Activated CD8-positive, alpha-beta memory T cell treated with anti-CD3 and anti-CD28 coated beads, Interleukin-2, amount 10 ng/mL, durations not matched to agents 7 days and 5 days (primary cell): ENCODE measurements at places on chromosomes 5 and 9.
A peak's percentile ranks its signal among the peaks of the same experiment; 100 is the strongest.

GRCh38 chr5:121503111-121503840 lies 348.4 kb upstream of the FTMT start:
- no peak overlapping the region for H3K4me3 ChIP-seq
- no peaks in the 10 kb centered on the region for H3K4me1 ChIP-seq
- no peaks in the 10 kb centered on the region for H3K27me3 ChIP-seq
- no peak overlapping the region for H3K27ac ChIP-seq

DNA sequence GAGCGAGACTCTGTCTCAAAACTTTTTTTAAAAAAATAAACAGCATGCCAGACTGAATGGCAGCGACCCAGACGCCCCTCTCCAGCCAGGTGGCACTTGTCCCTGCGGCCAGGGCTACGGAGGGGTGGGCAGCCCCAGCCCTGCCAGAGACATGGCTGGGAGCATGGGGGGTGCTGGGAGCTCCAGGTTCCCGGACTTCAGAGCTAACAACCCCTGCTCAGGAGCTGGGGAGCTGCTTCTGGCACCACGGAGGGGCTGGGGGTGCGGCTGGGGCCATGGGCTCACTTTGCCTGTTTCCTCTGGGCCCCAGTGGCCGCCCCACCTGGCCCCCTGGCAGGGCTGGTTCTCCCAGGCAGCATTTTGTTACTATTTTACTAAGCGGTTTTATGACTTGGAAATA lies 49.9 kb downstream of the SLC12A7 start:
- H3K4me3 ChIP-seq, result no peak overlapping the region
- no peaks in the 10 kb centered on the region for H3K36me3 ChIP-seq
- no peak for DNase-seq

GRCh38 chr5:181164076-181164952 lies 16.9 kb downstream of the OR2V2 start:
- peak overlapping the region; percentile 66 for H3K4me3 ChIP-seq
- peaks cover 52% of the 10 kb centered on the region for H3K27me3 ChIP-seq
- DNase-seq, result no peak
- peaks cover 72% of the 10 kb centered on the region for H3K4me1 ChIP-seq
- H3K27ac ChIP-seq, result peak overlapping the region; percentile 81
- H3K36me3 ChIP-seq, result no peaks in the 10 kb centered on the region

- no peak overlapping the region for H3K4me3 ChIP-seq
- H3K27ac ChIP-seq, result no peak overlapping the region
- no peak for DNase-seq
- H3K4me1 ChIP-seq, result no peaks in the 10 kb centered on the region
- H3K36me3 ChIP-seq, result no peaks in the 10 kb centered on the region
Measured at GRCh38 chr9:33637881-33638280, 113.8 kb downstream of the ANKRD18B start.

DNA sequence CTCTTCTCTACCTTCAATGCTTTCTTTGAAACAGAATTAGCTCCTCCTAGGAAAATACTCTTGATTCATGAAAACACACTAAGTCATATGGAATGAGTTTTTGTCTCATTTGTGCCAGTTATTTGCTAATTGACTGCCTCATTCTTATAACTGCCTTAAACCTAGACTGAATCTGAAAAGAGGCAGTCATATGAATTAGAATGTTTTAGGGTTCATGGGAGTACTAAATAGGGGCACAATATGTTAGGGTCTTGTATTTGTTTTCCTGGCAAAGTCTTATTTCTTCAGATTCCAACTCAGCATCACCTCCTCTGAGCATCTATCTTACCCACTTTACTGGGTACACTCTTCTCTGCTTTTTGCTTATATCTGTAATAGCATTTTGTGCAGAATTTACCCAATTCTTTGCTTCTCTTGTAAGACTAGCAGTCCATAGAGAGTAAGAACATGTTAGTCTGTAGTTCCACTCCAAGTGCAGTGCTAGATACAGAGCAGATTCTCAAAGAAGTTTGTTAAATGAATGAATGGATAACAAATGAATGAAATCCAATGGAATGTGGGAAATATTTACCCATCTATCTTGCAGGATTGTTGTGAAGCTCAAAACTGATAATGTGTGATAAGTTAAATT lies 43.9 kb upstream of the ALDH1A1 start:
- H3K27me3 ChIP-seq, result peaks cover 24% of the 10 kb centered on the region
- no peak overlapping the region for H3K4me3 ChIP-seq
- no peaks in the 10 kb centered on the region for H3K4me1 ChIP-seq
- no peak for DNase-seq
- H3K36me3 ChIP-seq, result no peaks in the 10 kb centered on the region

DNA sequence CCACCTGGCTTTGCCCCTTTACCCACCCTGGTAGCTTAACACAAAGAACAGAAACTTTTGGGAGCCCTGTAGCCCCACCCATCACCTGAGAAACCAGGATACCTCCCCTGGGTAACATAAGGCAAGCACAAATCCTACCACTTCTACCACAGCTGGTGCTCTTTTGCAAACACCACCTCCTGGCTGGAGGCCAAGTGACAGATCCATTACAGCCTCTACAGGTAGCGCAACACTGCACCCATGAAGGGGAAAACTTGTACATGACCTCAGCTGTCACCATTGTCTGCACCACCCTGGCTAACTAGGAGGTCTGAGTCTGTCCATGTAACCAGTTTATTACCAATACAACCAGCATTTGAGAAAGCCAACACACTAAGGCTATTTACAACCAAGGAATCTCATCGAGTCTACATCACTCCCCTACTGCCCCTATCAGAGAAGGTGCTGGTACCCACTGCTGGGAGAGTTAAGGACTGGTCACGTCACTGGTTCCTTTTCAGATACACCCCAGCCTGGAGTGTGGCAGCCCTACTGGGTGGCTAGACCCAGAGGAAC lies 128.6 kb downstream of the PJA2 start:
- no peak for DNase-seq
- H3K27ac ChIP-seq, result no peak overlapping the region
- H3K4me3 ChIP-seq, result no peak overlapping the region
- H3K36me3 ChIP-seq, result peaks cover 4% of the 10 kb centered on the region
- no peaks in the 10 kb centered on the region for H3K27me3 ChIP-seq

- peak overlapping the region; percentile 100 for H3K27ac ChIP-seq
- peak overlapping the region; percentile 96 for H3K4me3 ChIP-seq
- DNase-seq, result peak; percentile 79
- H3K36me3 ChIP-seq, result peaks cover 20% of the 10 kb centered on the region
- H3K4me1 ChIP-seq, result peaks cover 64% of the 10 kb centered on the region
Measured at GRCh38 chr5:139391570-139392323, 2.0 kb upstream of the MZB1 start.

GRCh38 chr9:82590845-82591244 lies 472.1 kb downstream of the RASEF start:
- no peaks in the 10 kb centered on the region for H3K27me3 ChIP-seq
- no peaks in the 10 kb centered on the region for H3K36me3 ChIP-seq
- no peak overlapping the region for H3K4me3 ChIP-seq
- H3K4me1 ChIP-seq, result no peaks in the 10 kb centered on the region

GRCh38 chr5:152556784-152557183 lies 151.7 kb upstream of the NMUR2 start:
- H3K36me3 ChIP-seq, result no peaks in the 10 kb centered on the region
- no peak overlapping the region for H3K27ac ChIP-seq
- DNase-seq, result no peak
- H3K4me1 ChIP-seq, result no peaks in the 10 kb centered on the region

GRCh38 chr9:125966466-125966865 lies 219.3 kb downstream of the PBX3 start:
- H3K4me1 ChIP-seq, result peaks cover 9% of the 10 kb centered on the region
- H3K27ac ChIP-seq, result no peak overlapping the region
- no peaks in the 10 kb centered on the region for H3K36me3 ChIP-seq
- DNase-seq, result no peak
- no peaks in the 10 kb centered on the region for H3K27me3 ChIP-seq
- H3K4me3 ChIP-seq, result no peak overlapping the region

- peaks cover 21% of the 10 kb centered on the region for H3K36me3 ChIP-seq
- no peak for DNase-seq
- no peak overlapping the region for H3K27ac ChIP-seq
- no peak overlapping the region for H3K4me3 ChIP-seq
Measured at GRCh38 chr9:112125951-112126388, 49.1 kb downstream of the SUSD1 start.

GRCh38 chr5:53820802-53821171 lies 260.3 kb downstream of the NDUFS4 start:
- H3K4me1 ChIP-seq, result peaks cover under 1% of the 10 kb centered on the region
- no peak for DNase-seq
- H3K27me3 ChIP-seq, result no peaks in the 10 kb centered on the region
- H3K4me3 ChIP-seq, result no peak overlapping the region

- H3K4me1 ChIP-seq, result peaks cover 30% of the 10 kb centered on the region
- no peak overlapping the region for H3K4me3 ChIP-seq
- H3K27me3 ChIP-seq, result no peaks in the 10 kb centered on the region
- peaks cover 7% of the 10 kb centered on the region for H3K36me3 ChIP-seq
- no peak for DNase-seq
Measured at GRCh38 chr5:96706433-96707111, 44.4 kb downstream of the CAST start.

DNA sequence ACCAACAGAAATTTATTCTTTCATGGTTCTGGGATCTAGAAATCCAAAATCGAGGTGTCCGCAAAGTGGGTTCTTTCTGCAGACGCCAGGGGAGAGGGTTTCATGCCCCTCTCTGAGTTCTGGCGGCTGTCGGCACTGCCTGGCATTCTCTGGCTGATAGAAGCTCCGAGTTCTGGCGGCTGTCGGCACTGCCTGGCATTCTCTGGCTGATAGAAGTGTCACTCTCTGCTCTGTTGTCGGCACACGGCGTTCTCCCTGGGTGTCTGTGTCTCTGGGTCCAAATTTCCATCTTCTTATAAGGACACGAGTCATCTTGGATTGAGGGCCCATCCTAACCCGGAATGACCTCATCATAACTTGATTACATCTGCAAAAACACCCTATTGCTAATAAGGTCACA lies 7.6 kb downstream of the GFI1B start:
- no peak overlapping the region for H3K4me3 ChIP-seq
- no peaks in the 10 kb centered on the region for H3K36me3 ChIP-seq
- H3K4me1 ChIP-seq, result no peaks in the 10 kb centered on the region
- H3K27me3 ChIP-seq, result peaks cover 38% of the 10 kb centered on the region

DNA sequence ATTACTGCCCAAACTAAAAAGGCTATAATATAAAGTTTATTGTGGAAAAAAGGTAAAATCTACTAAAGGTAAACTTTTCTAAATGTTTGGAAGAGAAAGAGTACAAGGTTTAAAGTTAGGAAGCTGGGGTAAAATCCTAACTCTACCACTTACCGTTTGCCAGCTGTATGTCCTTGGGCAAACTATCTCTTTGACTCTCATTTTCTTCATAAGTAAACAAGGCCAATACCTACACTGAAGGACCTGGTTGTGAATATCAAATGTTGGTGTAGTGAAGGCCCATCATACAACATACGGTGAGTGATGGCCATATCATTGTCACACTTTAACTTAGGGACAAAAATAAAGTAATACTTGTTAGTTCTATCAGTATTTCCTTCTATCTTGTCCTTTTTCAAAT lies 34.9 kb downstream of the ABHD17B start:
- H3K27ac ChIP-seq, result no peak overlapping the region
- H3K4me3 ChIP-seq, result no peak overlapping the region
- no peaks in the 10 kb centered on the region for H3K27me3 ChIP-seq
- H3K4me1 ChIP-seq, result peaks cover 2% of the 10 kb centered on the region
- no peak for DNase-seq

DNA sequence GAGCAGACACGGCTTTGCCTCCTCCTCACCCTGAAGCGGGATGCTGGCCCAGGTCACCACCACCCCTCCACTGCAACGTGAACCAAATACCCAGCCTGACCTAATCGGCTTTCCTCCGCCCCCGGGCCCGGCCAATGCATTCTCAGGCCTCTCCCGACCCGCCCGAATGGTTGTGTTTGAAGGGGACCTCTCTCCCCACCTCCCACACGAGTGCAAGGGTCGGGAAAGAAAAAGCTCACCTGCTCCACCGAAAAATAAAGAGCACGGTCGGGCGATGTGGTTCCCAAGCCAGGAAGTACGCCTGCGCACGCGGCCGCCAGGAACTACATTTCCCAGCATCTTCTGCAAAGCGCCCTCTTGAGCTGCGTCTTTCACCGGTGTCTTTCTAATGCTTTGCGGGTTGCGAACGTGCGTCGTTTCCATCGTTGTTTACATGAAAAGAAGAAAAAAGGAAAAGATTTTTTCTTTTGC lies at the start of gene ZNF883:
Gene ZNF883 (minus strand): TSS at position 282 of the 471 bp plus-strand sequence.
- H3K27ac ChIP-seq, result no peak within 1 kb of the TSS
- H3K27me3 ChIP-seq, result peaks cover 14% of the 10 kb centered on the region
- no peaks in the 10 kb centered on the region for H3K4me1 ChIP-seq

DNA sequence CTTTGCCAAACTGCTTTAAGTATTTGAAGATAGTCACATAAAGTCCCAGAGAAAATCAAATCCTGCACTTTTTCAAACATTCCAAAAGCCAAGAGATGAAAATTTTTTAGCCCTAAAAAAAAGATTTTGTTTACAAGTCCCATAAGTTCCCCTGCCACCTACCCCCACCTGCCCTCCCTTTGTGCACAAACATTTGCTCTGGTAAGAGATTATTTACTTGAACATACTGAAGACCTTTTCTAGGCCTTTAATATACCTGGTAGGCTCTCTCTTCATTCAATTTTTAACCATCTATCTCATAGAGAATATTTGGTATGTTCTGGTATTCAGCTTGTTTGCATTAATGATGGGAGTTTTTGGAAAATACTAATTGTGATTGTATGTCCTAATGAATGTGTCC lies 50.3 kb downstream of the MEGF9 start:
- H3K27ac ChIP-seq, result no peak overlapping the region
- H3K4me1 ChIP-seq, result no peaks in the 10 kb centered on the region
- H3K36me3 ChIP-seq, result peaks cover 5% of the 10 kb centered on the region
- DNase-seq, result no peak

- H3K27ac ChIP-seq, result no peak overlapping the region
- no peak overlapping the region for H3K4me3 ChIP-seq
- H3K36me3 ChIP-seq, result no peaks in the 10 kb centered on the region
- no peaks in the 10 kb centered on the region for H3K4me1 ChIP-seq
Measured at GRCh38 chr5:2852446-2852845, 101.0 kb upstream of the IRX2 start.

- peaks cover 24% of the 10 kb centered on the region for H3K4me1 ChIP-seq
- no peak overlapping the region for H3K27ac ChIP-seq
- DNase-seq, result no peak
- peaks cover 6% of the 10 kb centered on the region for H3K27me3 ChIP-seq
Measured at GRCh38 chr5:884345-885126, 8.1 kb downstream of the BRD9 start.

DNA sequence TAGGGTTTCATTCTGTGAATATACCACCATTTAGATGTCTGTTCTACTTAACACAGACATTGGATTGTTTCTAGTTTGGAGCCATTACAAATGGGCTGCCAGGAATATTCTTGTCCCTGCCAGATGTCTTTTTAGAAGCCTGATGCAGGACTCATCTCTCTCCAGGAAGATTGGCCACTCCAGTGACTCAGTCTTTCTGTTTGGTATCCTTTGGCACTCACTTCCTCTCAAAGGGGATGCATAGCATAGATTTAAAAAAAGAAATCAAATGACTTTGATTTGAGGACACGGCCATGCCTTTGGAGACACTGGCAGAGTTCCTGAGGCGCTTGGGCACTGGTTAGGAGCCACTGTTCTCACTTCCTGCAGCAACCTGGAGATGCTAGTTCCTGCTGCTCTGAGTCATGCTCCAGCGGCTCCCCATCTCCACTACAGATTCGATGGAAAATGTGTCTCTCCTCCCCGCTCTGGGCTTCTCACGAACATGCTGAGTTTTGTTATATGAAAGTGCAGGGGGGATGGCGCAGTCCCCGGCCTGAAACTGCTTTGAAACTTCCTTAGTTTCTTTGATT lies 3.5 kb upstream of the ZNF366 start:
- H3K4me3 ChIP-seq, result no peak overlapping the region
- no peaks in the 10 kb centered on the region for H3K4me1 ChIP-seq

- DNase-seq, result no peak
- no peak overlapping the region for H3K4me3 ChIP-seq
- no peak overlapping the region for H3K27ac ChIP-seq
- H3K4me1 ChIP-seq, result no peaks in the 10 kb centered on the region
- H3K27me3 ChIP-seq, result no peaks in the 10 kb centered on the region
Measured at GRCh38 chr5:28880936-28881335, 1842.5 kb upstream of the CDH9 start.
